ENCODE measurements at places on chromosomes 7 and 10.

- DNase-seq, result peak; percentile 78
These were observed 6.6 kb downstream of the CPA2 start for GRCh38 chr7:130273081-130273932.

DNA sequence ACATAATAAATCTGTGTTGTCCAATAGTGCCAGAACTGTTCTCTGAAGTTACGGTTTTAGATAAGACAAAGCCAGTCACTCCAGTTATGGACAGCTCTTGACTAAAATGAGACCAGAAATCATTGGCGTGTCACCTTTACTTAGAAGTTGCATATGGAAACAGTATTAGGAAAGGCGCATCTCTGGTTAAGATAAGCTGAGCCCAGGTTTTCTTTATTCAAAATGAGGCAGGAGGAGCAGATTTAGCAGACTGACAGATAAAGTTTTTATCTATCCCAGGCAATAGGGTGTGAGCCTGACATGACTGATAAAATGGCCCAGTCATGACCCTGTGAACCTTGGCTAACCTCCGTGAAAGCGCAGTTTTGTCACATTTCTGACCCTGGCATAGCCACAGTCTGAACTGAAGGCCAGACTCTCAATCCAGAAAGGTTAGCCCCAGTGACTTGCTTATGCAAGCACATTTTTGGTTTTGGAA, 4.2 kb downstream of the CYP26A1 start:
- DNase-seq, result no peak

DNA sequence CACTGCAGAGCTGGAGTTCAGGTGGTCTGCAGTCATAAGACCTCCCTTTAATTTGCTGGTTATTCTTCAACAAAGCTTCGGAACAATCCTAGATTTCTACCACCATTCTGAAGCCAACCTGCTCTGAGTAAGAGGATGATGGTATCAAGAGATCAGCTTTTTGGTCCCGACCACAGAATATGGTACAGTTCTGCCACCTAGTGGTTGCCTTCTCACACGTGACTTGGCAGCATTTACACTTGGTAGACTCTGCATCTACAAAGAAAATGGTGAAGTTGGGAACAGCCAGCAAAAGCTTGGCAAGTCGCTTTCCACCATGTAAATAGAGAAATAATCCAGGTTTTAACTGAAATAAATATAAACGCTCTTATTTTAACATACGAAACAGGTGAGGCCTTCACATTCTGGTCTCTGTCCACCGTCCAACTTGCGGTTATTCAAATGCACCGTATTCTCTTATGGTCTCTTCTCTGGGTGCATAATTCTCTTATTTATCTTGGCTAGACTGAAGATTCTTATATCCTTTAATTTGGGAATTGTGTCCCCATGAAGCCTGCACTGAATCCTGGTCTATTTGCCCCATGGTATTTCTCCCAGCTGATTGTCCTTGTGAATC, 173.9 kb upstream of the GRM3 start:
- peak; percentile 66 for DNase-seq

GRCh38 chr10:8418631-8419030, 364.1 kb downstream of the GATA3 start:
- DNase-seq, result no peak

GRCh38 chr10:98402478-98402877, 12.5 kb downstream of the PYROXD2 start:
- DNase-seq, result no peak

GRCh38 chr7:127950233-127950935, 80.9 kb downstream of the LRRC4 start:
- no peak for DNase-seq

DNA sequence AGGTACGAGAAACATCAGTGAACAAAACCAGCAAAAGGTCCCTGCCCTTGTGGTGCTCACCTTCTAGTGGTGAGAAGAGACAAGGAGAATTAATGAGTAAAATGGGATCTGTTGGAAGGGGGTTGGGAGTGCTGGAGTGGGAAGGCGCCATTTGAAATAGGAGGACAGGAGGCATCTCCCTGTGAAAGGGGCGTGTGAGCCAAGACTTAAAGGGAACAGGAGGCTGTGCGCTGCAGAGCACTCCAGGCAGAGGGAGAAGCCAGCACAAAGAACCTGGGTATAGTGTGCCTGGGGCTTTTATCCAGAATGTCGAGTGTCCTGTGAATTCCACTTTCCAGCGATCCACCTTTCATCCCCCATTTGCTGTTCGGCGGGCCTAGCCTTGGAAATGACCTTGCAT, 497.9 kb upstream of the GALNT17 start:
- no peak for DNase-seq

DNA sequence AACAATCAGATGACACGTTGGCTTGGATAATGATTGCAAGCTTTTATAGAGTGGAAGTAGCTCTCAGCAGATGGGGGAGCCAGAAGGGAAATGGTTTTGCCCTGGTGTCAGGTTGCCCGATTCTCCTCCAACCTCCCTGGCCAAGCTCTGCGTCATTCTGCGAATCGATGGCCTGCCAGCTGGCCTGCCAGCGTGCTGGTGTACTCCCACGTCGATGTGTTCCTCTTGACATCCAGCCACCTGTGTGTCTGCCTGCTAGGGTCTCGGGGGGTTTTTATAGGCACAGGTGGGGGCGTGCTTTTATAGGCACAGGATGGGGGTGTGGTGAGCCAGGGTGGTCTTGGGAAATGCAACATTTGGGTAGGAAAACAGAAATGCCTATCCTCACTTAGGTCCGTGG, 4.6 kb downstream of the NET1 start:
- DNase-seq, result no peak

GRCh38 chr10:112967200-112967599, 17.2 kb downstream of the TCF7L2 start:
- DNase-seq, result no peak

GRCh38 chr10:84089162-84089561, 50.1 kb upstream of the GHITM start:
- DNase-seq, result no peak

Measured in HEK293T (cell line).